ENCODE measurements at places on chromosomes 1 and 21.

DNA sequence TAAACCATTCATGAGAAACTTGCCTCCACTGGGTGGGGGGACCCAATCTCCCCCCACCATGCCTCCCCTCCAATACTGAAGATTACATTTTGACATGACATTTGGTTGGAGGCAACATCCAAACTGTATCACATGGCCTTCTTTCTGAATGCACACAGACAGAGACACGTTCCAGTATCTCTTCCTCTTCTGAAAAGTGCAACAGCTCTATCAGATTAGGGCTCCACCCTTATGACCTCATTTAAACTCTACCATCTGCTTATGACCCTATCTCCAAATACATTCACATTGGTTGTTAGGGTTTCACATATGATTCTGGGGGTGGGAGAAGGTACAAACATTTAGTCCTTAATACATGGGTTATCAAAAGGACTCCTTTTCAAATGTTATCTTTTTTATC is 481.8 kb upstream of the NFIA start:
- no peak for DNase-seq

GRCh38 chr1:94339206-94339927 is 78.8 kb upstream of the ABCD3 start:
- no peak for DNase-seq

DNA sequence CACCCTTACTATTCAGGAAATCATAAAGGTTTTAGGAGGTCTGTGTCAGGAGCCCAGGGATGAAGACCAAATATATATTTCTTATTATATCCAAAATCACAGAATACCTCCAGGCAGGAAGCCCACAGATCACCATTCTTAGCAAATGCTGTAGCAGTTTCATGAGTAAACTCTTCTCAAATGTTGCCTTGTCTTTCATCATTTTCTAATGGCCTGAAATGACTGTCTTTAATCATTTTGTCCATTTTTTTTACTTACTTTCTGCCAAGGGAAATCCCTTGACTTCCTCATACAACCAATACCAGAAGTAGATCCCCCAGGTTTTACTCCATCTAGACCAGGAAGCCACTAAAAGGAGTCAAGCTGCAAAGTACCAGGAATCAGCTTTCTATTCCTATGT is 32.4 kb downstream of the PSMG1 start:
- DNase-seq = no peak

GRCh38 chr21:44765231-44766013 is 36.2 kb downstream of the UBE2G2 start:
- DNase-seq = no peak

DNA sequence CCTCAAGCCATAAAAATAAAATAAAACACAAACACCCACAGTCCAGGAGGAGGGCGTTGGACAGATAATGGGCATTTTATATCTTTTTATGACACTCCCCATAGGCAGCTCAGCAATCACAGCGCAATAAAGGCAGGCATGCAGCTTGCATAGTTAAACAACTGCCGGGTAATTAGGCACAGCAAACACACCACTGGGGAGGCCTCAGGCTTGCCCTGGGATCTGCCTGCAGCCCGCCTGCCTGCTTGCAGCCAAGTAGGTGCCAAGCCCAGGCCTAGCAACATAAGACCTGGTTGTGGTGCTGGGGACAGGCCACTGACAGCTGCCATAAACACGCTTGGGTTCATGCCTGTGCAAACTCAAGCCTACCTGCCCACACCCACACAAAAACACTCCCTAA is 54.2 kb downstream of the DMAP1 start:
- DNase-seq = no peak

GRCh38 chr21:34880401-34880800 is 168.7 kb downstream of the RUNX1 start:
- no peak for DNase-seq

DNA sequence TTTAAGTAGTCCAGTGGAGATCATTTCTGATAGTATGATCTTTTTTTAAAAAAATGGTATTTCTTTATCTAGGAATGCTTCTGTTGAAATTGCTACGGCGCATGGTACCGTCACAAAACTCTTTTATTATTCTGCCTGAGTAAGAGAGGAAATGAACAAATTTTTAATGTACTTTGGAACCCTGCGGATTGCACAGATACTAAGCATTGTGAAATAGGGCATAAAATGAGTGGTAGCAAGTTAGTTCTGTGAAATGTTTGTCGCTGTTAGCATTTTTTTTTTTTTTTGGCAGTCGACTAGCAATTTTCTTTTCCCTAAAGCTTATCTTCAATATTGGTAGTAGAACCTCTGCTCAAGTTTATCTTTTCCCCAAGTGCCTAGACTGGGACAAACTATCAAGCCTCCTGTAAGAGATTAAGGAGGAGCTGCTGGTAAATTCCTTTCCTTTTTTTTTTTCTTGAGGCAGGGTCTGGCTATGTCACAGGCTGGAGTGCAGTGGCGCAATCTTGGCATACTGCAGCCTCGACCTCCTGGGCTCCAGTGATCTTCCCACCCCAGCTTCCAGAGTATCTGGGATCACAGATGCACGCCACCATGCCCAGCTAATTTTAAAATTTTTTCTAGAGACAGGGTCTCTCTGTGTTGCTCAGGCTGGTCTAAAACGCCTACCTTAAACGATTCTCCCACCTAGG is 2.2 kb downstream of the ITSN1 start:
- no peak for DNase-seq

- DNase-seq = no peak
Measured at GRCh38 chr21:21730512-21730911, 732.3 kb downstream of the NCAM2 start.

- DNase-seq = no peak
Measured at GRCh38 chr1:29499104-29499650, 262.9 kb downstream of the PTPRU start.

DNA sequence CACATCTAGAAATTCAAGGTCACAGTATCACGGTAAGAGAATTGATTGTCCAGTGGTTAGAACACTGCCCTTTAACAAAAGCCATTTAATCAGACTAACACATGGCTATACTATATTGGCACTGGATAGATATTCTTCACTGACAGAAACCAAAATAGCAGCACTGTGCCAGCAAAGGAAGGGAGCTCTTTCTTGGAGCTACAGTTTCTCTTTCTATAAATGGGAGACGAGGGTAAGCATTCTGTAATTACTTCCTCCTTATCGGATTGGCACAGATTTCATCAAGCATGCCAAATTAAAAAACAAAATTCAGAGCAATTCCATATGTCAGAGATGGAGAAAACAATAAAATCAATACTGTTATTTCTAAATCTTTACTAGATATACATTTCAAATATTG is 115.7 kb upstream of the CACYBP start:
- peak; percentile 16 for DNase-seq

DNA sequence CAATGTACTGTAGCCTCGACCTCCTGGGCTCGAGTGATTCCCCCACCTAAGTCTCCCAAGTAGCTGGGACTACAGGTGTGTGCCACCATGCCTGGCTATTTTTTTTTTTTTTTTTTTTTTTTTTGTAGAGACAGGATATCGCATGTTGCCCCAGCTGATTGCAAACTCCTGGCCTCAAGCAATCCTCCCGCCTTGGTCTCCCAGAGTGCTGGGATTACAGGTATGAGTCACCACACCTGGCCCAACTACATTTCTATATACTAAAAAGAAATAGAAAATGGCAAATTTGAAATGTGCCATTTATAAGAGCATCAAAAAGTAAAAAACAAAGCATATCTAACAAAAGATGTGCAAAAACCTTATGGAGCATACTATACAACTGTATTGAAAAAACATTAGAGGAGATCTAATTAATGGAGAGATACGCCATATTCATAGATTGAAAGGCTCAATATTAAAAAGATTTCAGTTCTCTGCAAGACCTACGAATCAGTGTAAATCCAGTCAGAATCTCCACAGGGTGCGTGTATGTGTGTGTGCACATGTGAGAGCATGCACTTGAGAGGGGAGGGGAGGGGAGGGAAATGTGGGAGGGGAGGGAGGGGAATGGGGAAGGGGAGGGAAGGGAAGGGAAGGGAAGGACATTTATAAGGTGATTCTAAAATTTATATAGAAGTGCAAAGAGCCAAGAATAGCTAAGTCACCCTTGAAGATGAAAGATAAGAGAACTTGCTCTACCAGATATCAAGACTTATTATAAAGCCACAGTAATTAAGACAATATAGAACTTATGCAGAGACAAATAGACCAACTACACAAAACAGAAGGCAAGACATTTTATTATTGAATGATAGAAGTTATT is 15.5 kb upstream of the PADI4 start:
- DNase-seq = no peak

GRCh38 chr1:31843506-31843905 is 27.7 kb upstream of the SPOCD1 start:
- DNase-seq = peak; percentile 73

DNA sequence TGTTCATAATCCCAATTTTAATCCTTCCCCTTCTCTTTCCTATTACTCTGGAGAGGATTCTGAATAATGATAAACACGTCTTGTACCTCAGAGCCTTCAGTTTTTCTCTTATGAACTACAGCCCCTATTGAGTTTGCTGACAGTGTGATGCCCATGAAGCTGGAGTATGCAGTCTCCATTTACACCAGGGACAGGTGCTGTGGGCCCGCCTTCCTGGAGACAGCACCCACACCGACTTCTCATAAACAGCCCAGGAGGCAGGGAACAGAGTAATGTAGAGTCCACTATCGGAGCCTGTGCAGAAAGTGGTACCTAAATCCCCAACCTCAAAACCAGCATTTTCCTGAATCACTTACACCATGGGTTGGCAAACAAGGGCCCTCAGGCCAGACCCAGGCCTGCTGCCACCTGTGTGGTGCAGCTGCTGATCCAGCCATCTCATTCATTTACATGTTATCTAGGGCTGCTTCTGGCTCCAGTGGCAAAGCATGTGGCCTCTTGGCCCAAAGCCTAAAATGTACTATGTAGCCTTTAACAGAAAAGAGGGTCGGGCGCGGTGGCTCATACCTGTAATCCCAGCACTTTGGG is 95.1 kb upstream of the KRTAP19-8 start:
- no peak for DNase-seq

DNA sequence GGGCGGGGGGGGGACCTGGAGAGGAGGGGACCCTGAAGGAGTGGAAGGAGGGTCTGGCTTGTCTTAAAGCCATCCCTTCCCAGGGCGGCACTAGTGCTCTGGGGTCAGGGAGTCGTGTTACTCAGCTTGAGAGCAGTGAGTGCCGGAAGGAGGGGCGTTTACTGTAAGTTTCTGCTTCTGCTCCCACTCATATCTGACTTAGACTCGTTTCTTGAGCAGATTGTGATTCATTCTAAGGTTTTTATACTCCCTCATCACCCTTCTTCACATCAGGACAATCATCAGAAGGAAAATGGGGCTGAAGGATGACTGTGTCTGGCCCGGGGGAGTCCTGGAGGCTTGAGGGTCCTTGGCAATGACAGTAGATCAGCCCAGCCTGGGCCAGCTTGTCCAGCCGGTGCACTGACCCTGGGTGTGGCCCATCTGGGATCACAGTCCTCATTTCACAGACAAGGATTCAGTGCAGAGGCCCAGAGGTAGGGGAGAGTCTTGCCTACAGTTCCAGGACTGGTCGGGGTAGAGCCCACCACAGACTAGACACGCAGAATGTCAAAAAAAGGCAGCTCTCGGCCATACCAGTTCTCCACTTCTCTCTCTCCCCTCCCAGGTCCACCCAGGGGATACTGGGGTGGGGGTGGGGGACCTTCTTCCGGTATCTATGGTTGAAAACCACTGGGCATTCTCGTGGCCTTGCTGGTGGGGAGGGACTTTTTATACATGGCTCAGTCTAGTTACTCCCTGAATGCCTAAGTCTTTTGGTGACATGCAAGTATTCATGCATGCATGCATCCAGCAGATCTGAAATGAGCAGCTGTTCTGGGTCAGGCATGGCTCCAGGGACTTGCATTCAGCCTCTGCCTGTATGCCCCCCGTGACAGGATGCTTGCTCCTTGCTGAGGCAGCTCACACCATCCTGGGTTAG is 5.1 kb downstream of the TNFRSF8 start:
- no peak for DNase-seq

DNA sequence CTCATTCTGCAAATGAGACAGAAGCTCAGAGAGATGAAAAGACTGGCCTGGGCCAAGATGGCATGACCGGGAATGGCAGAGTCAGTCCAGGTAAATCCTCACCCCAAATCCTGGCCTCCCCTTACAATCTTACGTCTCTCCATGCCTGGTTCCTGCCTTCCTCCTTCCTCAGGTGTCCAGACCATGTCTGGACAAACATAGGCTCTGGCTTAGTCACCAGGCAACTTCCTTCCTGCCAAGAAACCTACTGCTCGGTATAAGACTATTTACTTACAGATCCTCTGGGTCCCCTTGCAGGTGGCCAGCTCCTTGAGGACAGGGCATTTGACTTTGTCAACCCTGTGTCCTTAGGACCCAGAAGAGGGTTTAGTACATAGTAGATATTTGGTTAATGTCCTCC is 69.4 kb upstream of the ROR1 start:
- DNase-seq = no peak

DNA sequence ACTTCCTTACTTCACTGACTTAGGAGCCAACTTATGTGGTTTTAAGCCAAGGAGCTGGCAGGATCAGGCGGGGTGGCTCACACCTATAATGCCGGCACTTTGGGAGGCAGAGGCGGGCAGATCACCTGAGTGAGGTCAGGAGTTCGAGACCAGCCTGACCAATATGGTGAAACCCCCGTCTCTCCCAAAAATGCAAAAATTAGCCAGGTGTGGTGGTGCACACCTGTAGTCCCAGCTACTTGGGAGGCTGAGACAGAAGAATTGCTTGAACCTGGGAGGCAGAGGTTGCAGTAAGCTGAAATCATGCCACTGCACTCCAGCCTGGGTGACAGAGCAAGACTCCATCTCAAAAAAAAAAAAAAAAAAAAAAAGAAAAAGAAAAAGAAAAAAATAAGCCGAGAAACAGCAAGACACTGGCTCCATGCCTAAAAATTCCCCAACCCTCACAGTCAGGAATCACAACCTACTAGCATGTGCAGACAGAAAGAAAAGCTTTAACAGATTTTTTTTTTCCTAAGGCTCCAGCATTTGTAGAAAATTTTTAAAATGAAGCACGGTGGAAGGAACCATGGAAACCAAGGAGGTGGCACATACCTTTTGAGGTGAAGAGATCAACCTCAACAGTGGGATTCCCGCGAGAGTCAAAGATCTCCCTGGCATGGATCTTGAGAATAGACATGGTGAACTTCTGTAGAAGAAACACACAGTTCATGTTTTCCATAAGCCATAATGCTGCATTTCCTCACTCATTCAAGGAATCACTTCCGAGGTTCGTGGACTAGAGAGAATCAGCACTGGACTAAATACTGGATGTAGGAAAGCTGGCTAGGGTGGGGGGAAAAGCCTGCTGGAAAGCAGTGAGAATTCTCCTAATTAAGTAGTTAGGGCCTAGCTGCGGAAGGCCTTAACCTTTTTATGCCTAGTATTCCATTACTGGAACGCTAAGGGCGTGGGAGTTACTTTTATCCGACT is 4.0 kb downstream of the ENO1 start:
- DNase-seq = no peak

DNA sequence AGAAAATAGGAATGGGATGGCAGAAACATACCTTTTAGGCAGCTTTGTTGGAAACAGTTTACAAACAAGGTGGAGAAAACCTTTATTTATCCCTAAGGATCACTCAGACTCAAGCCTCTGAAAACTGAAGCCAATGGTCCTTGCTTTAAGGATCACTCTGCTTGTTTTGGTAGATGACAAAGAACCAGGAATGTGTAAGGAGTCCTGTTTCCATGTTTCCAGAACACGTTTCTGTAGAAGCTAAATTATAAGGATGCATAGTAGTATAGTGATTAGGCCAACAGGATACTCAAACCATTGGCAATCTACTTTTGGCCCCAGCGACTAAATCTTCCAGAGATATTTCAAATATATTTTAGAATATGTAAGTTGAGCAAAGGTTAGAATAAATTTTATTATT is 149.1 kb upstream of the HP1BP3 start:
- no peak for DNase-seq

GRCh38 chr1:61424382-61424781 is 300.6 kb downstream of the TM2D1 start:
- DNase-seq = no peak

- no peak for DNase-seq
Measured at GRCh38 chr1:224543453-224543852, 72.7 kb upstream of the CNIH3 start.
